Hematopoietic multipotent progenitor cell treated with erythropoietin and hydrocortisone succinate and interleukin-3 and kit ligand, for 4 days (in vitro differentiated cells): ENCODE measurements at places on chromosomes 7 and 10.

DNA sequence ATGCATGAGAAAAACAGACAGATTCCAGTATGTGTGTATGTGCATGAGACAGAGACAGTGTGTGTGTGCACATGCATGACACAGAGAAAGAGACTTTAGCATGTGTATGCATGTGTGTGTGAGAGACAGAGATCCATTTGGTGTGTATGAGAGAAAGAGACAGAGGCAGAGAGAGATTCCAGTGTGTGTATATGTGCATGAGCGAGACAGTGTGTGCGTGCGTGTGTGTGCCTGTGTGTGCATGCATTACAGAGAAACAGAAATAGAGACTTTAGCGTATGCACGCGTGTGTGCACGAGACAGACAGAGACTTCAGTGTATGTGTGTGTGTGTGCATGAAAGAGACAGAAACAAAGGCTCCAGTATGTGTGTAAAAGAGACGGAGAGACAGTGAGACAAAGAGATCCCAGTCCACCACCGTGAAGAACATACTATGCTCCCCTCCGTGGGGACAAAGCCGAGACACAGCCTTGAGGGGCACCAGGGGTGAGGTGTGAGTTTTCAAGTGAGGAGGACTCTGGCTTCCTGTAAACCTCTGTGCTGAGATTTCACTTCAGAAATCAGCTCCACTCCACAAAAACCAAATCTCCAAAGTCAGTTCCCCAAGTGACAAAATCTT lies 188.9 kb downstream of the GRID1 start:
- DNase-seq, result no peak

- no peak for DNase-seq
These were observed 175.3 kb downstream of the JAZF1 start for GRCh38 chr7:28005075-28005846.

GRCh38 chr7:140923358-140924006 lies 1.2 kb downstream of the BRAF start:
- peak; percentile 21 for DNase-seq

DNA sequence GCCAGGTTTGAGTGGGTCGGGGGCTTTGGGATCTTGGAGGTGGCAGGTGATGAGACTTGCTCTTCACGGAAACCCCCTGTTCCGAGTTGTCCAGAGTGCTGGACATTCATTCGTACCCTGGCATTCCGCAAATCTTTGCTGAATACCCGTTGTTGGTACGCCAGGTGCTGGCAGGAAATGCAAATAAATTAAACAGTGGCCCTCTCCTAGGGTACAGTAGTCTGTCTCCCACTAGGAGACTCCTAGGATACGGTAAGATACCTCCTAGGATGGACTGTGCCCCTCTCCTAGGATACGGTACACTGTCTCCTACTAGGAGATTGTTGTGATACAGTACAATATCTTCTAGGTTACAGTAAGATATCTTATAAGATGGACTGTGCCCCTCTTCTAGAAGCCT lies 544 bp downstream of the SEC23IP start:
- DNase-seq, result no peak

DNA sequence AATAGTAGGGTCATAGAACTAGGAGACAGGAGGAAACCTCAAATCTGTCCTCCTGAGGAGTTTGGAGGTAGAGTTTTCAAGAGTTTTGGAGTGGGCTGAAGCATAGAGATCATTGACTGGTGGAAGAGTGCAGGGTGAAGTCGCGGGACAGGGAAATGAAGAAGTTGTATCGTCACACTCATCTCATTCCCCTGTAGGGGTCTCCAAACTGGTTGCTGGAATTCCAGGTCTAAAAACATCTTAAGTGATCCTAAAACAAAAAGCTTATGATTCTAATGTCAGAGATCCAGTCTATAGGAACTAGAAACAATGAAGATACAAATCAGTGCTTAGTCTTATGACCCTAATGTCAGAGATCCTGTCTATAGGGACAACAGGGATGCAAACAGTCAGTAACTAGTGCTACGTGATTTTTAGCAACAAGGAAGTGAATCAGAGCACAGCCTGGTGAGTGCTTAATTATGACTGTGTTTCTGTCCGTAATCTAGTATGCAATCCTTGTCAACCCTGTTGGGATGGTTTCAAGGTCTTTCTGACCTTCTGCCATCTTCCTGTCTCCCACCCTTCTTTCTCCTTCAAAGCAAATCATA lies 139.4 kb downstream of the SKIDA1 start:
- no peak for DNase-seq

- no peak for DNase-seq
These were observed 282.9 kb downstream of the GRID1 start for GRCh38 chr10:86083664-86084175.

DNA sequence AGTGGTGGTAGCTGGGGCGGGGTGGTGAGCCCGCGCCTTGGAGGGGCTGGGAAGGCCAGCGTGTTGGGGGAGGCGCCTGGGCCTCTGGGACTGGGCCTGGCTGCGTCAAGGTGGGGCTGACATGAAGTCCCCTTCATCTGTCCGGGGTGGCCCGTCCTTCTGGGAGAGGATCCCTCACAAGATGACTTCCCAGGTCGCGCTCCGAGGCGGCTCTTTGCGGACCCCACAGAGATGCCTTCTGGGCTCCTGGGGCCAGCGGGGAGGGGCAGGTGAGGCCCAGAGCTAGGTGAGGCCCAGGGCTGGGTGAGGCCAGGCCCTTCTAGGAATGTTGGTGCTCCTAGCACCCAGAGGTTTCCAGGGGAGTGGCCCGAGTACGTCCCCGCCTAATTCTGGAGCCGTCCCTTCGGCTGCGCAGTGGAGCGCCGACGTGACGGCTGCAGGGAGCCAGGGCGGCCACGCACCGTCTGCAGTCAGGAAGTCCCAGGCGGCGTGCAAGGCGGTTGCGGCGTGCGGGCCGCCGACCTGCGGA lies 58.2 kb upstream of the NUPR2 start:
- DNase-seq, result no peak

DNA sequence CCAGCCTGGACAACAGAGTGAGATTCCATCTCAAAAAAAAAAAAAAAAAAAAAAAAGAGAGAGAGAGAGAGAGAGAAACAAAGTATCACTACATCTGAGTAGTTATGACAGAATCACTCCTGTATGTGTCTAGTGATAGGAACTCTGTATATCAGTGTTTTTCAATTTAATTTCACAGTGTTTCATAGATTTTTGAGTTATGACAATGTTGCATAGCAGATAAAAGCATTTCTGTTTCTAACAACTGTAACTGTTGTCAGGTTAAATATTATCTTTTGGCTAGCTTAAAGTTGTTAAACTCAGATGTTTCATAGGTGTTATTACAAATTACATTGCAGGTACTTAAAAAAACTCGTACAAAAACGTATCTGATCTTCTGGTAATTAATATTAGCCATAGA lies 60.3 kb downstream of the PLXDC2 start:
- DNase-seq, result no peak

- DNase-seq, result peak; percentile 1
These were observed 65.8 kb upstream of the FRMD4A start for GRCh38 chr10:14396411-14397048.

DNA sequence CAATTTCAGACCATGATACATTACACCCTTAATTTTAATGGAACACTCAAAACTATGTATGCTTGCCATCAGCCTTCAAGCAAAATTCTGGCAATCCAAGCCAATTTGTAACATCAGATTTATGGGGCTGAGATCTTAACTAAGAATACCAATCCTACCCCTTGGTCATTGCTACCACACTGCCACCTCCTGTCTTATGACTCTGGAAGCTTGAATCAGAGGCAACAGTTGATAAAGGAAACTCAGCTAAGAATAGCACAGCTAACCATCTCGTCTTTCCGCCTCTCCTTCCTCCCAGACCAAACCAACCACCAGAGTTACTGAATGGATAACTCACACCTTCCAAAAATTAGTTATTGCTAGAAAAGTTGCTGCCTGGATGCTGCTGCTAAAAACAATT lies 7.4 kb downstream of the IGF2BP3 start:
- DNase-seq, result peak; percentile 69

DNA sequence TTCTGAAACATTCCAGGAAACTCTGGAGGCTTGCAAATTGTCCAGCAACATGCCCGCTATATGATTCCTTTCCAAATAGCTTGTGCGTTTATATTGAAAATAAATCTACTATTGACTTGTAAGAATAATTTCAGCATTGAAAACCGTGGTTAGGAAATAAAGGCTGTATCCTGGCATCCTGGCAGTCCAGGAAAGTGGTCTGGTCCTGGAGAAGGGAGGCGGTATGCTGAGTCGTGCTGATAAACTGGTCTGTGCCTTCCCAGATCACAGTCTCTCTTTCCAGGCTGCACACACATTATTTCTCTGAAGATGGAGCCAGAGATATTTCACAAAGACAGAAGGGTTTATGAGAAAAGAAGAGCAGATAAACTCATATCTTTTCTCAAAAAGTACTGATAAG lies 350.1 kb upstream of the COBL start:
- DNase-seq, result no peak
